ENCODE measurements at places on chromosomes 7 and 10.

DNA sequence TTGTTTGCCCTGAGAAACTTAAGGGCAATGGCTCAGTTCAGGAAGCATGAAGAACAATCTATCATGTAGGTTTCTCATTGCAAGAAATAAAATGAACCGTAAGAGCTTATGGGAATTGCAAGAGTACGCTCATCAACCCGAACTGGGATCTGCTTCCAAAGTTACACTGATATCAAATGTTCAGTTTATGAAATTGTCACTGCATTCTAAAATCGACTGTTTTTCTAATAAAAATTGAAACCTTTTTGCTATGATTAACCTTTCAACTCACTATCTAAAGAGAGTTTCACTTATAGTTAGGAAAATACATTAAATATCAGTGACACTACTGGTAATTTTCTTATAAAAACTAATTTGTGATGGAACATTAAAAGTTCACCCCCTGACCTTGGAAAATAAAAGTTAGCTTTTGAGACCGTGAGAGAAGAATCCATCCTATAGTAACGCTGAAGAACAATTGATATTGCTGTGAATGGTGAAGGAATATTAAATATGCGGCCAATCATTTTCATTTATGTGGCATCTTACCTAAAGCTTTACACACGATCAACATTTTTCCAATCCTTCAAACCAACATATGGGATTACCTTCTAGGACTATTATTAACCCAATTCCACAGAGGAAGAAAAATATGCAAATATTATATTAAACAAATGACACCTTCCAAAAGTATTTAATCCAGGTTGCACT lies 2.2 kb downstream of the MEOX2 start:
- DNase-seq, result no peak

DNA sequence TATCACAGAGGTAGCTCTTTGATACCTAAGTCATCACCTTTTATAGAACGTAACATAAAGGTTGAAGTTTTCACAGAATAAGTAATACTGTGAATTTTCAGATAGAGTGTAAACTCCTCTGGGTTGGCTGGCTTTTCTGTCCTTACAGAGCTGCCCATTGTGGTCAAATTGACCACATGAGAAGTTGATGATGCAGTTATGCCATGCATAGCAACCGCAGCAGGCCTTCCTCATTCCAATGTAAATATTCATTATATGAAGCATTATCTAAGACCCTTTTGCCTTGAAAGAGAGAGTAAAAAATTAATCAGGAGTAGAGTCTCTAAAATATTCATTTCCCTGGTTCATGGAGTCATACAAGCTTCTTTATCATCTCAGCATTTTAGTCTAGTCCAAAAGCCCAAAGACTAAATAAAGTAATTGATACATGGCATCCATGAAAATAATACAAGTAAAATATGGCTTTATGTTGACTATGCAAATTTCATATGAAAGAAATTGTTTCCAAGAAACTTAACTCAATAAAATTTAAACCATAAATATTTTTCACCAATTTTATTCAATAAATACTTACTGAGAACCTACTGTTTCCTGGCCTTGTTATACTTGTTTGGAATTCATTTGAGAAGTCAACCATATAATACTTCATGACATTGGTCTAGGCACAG lies 516.4 kb downstream of the PCDH15 start:
- no peak for DNase-seq

- DNase-seq, result no peak
Observed at GRCh38 chr7:124084024-124084423, 51.2 kb upstream of the TMEM229A start.

GRCh38 chr7:24755541-24756407 lies 1.5 kb downstream of the GSDME start:
- no peak for DNase-seq

GRCh38 chr7:93836116-93836515 lies 54.4 kb downstream of the TFPI2 start:
- no peak for DNase-seq
